ENCODE measurements at places on chromosomes 7 and 10. TPM values are rescaled to one million over a fixed set of nuclear protein-coding genes. Genes with fewer than 3 reads are reported as not detected.

DNA sequence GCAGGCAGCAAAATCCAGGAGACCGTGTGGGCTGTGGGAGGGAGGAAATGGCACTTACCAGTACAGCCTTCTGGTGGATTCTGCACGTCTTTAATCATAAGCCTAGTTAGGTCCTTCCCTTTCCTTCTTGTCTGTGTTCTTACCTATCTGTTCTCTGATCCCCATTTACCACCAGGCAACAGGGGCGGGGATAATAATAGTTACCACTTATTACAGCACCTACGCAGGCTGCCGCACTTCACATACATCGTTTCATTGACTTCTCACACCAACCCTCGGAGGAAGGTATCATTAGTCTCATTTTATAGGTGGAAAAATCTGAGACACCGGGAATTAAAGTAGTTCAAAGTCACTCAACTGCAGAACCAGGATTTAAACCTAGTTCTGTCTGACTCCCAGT is 4.5 kb upstream of the EPHA1 start:
- no peak for DNase-seq

GRCh38 chr10:73398024-73398423 is 15.8 kb downstream of the ANXA7 start:
- no peak for DNase-seq

GRCh38 chr10:62980687-62981086 is 152.4 kb upstream of the NRBF2 start:
- DNase-seq, result no peak

DNA sequence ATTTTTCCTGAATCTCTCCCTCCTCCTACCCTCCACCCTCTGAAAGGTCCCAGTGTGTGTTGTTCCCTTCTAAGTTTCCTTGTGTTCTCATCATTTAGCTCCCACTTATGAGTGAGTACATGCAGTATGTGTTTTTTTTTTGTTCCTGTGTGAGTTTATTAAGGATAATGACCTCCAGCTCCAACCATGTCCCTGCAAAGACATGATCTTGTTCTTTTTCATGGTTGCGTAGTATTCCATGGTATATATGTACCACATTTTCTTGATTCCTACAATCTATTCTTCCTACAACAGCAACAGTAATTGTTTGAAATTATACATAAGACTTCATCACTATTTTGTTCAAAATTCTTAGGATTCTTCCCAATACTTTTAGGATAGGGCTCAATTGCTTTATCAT is 1117.8 kb downstream of the GATA3 start:
- DNase-seq, result no peak

DNA sequence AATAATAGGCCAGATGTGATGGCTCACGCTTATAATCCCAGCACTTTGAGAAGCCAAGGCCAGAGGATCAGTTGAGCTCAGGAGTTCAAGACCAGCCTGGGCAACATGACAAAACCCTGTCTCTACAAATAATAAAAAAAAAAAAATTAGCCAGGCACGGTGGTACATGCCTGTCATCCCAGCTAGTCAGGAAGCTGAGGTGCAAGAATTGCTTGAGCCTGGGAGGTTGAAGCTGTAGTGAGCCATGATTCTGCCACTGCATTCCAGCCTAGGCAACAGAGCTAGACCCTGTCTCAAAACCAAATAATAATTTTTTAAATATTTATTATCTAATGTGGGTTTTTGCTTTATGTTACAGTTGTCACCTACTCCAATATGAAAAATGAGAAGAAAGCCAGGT is 178.9 kb downstream of the ADK start:
- DNase-seq, result no peak

DNA sequence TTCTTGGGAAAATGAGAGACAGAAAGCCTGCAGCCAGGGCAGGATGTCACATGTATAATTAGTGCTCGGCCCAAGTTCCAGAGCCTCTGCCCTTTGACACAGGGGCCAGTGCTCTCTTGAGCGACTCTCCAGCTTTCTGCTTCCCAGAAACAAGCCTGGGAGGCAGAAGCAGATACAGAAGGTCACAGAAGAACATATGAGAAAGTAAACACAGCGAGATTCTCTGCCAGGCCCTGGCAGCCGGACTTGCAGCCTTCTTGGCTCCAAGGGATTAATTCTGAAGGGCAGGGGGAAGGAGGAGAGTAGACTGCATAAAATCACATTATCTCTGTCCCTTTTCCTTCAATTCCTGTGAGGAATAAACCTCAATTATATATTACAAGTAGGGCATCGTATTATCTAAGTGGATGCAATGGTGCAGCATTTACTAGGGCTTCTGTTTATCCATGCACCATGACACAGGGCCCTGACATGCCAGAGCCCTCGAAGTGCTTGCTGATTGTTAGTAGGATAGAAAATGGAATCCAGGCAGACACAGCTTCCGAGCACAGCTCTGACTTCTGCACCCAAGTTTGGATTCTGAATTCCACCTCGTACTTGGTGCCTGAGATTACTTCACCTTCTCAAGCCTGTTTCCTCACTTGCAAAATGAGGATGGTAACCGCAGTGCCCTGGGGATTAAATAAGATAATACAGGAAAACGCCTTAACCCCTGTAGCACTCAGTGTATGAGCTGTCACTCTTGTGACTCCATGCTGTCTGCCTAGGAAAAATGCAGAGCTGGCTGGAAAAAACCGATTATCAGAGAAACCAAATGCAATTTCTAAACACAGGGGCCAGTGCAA is 536.5 kb downstream of the TNS3 start:
- DNase-seq, result no peak

Gene PRKCQ
- 45.9 TPM for total RNA-seq

DNA sequence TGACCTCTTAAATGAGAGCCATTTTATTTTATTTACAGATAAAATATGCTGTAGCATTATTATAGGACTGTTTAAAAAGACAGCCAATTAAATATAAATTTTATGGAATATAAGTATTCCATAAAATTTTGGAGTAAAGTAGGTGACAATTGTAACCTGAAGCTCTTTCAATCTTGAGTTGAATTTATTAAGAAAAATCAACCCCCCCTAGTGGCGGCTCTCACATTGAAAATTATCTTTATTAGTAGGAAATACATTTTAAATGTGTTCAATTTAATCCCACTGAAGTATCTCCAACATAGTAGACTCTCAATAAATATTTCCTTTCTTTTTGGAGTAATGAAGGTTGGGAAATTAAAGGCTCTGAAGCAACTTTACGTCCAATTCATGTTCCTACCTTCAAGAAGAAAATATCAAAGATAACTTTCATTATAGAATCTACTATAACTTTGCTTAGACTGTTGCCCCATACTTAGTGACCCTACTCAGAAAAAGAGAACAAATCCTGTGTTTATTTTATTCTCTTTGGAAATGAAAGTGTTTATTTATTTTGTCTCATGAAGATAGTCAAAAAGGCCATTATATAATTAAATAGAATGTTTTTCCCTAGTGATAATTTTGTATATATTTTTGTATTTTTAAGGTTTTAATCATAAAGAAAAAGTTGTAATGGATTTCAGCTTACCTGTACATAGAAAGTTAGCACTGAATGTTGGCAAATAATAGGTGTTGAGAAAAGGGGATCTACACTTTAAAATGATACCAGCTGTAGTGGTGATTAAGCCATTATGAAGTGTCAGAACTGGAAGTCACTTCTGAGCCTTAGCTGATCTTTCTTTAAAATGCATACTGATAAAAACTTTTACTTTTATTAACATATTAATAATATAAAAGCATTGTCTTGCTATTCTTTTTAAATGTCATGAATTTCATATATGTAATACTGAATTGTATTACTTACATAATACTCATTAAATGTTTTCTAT is 3.3 kb downstream of the AHR start:
- DNase-seq, result peak; percentile 40

- no peak for DNase-seq
Measured at GRCh38 chr7:143171697-143172096, 11.5 kb upstream of the TAS2R39 start.

All from naive thymus-derived CD4-positive, alpha-beta T cell (primary cell).